ENCODE measurements at places on chromosomes 6 and 20.

DNA sequence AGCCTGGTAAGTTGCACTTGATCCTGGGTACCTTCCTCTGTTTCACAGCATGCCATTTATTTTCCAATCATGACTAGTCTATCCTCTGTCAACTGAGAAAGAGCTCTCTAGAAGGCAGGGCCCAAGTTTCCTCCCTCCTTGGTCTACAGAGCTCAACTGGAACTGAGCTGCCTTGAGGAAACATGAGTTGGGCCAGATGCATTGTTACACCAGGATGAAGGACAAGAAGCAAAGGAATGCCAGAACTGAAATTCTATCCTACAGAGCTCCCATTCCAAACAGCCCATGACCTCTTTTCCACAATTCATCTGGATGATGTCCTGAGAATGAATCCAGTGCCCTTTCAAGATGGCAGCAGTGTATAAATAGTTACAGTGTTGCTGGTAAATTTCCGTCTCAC is 66.7 kb upstream of the E2F3 start:
- no peak for DNase-seq

- no peak for DNase-seq
Observed at GRCh38 chr6:157398151-157398550, 17.2 kb downstream of the ZDHHC14 start.

- no peak for DNase-seq
Observed at GRCh38 chr6:38011937-38012336, 192.4 kb downstream of the ZFAND3 start.

GRCh38 chr6:163866192-163866591 is 451.7 kb downstream of the QKI start:
- no peak for DNase-seq

DNA sequence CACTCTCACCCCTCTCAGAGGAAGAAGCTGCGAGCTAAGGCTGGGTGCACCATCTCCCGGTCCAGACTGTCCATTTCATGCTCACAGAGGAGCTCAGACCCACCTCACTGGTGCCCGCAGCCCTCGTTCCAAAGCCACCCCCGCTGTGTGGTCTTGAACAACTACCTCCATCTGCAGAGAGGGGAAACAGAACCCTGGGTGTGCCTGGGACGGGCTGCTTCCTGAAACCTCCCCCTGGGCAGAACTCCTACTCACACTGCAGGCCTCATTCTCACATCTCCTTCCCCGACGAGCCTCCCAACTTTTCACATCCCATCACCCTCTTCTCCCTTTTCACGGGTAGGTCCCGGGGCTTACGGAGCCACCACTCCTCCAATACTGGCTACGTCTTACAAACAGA is 18.1 kb downstream of the PMEPA1 start:
- DNase-seq: no peak

Measured in foreskin fibroblast (primary cell).